ENCODE measurements at places on chromosomes 12 and 14.

DNA sequence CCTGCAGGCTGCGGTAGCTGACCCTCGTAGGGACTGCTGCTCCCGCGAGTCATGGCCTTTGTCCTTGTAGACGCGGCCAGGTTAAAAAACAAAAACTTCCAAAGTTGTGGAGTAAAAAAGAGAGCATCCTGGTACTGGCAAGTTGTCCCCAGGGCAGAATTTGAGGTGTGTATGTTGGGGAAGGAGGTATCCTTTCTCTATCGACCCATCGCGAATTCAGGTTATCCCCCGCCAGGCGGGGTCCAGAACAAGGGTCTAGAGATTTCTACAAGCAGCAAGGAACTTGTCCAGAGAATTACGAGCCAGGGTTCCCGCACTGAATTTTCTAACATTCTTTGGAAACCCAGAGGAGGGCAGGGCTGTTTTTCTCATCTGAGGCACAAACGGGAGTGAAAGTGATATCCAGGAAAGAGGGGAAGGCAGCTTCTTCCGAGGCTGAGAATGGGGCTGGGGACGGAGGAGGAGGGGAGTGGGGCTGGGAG lies 16.3 kb downstream of the TBX3 start:
- no peak for DNase-seq

GRCh38 chr12:14272956-14273912 lies 92.2 kb upstream of the ATF7IP start:
- no peak for DNase-seq

DNA sequence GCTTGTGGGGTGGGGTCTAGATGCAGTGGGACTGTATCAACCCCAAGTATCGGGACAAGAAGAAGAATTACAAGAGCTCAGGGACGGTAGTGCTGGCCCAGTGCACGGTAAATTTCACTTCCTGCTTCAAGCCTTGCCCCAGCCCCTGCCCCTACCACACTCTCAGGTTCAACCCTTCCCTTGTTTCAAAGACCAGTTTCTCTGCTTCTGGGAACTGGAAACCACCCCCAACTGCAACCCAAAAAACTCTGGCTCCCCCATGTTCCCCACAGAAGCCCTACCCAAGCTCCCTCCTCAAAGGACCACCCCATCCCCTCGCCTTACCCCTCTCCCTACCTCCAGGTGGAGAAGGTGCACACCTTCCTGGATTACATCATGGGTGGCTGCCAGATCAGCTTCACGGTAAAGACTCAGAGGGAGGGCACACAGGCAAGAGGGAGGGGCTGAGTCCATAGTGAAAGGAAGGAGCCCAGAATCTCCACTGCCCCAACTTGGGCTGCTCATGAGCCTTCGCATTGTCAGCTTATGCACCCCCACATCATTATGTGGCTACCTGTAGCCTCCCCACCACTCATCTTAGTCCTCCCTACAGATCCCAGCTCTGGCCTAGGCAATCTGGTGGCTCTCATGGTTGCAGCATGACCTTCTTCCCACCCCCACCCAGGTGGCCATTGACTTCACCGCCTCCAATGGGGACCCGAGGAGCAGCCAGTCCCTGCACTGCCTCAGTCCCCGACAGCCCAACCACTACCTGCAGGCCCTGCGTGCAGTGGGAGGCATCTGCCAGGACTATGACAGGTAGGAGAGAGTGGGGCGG lies 4.3 kb downstream of the CPNE6 start:
- no peak for DNase-seq

GRCh38 chr12:126994599-126994998 lies 1272.4 kb upstream of the TMEM132C start:
- DNase-seq, result no peak

- DNase-seq, result no peak
These were observed 2.2 kb downstream of the ANKRD33 start for GRCh38 chr12:51890133-51890464.

DNA sequence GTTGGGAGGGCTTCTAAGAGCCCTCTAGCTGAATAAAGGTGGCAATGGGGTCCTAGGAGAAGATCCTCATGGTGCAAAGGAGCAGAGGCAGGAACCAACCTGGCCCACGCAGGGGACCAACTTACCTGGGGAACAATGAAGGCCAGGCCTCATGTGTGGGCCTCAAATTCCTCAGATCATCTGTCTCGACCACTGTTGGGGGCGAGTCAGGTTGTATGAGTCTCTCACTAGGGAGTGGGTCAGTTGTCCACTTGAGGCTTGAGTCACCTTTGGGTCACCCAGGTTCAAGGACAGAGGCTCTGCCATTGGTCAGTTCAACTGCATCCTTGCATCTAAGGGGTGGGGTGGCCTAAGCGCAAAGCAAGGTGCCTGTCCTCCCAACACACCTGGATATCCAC lies 43.7 kb upstream of the BDKRB2 start:
- no peak for DNase-seq

DNA sequence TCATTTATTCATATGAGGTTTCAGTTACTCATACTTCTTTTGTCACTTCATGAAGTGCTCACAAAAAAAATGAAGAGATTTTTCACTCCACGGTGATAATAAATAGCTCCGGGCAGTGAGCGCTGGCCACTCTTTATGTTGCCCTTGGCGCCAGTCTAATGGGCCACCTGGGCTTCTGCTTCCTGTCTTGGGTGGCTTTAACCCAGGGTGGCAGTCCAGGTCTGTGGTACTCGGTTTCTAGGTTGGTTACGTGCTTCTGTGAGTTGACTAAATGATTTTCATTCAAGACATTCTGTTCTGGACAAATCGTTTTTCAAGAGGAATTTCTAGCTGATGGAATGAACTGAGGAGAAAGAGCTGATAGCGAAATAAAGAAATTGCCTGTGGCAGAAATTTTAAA lies 34.6 kb upstream of the NID2 start:
- DNase-seq, result no peak
